Fibroblast of pulmonary artery (primary cell): ENCODE measurements at places on chromosomes 12 and 14.

DNA sequence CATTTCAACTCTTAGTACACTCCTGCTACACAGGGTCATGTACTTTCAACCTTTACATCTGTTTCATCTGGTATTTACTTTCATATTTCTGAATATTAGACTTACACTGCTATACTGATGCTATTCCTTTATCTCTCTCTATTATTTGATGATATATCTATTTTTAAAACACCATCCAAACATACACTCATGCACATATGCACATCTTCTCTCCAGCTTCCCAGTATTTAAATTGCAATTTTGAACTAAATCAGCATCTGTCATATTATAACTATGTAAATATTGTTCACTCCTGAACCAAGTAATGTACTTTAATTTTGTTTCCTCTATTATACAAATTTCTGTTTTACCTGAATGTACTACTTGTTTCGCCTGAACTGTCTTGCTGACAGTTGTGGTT, 293.6 kb upstream of the FLRT2 start:
- no peak for DNase-seq

GRCh38 chr12:106753526-106753925, 21.0 kb upstream of the RIC8B start:
- no peak for DNase-seq

GRCh38 chr12:74644681-74645080, 107.0 kb downstream of the ATXN7L3B start:
- no peak for DNase-seq

- DNase-seq = no peak
Observed at GRCh38 chr14:71885301-71885700, 46.9 kb upstream of the RGS6 start.

DNA sequence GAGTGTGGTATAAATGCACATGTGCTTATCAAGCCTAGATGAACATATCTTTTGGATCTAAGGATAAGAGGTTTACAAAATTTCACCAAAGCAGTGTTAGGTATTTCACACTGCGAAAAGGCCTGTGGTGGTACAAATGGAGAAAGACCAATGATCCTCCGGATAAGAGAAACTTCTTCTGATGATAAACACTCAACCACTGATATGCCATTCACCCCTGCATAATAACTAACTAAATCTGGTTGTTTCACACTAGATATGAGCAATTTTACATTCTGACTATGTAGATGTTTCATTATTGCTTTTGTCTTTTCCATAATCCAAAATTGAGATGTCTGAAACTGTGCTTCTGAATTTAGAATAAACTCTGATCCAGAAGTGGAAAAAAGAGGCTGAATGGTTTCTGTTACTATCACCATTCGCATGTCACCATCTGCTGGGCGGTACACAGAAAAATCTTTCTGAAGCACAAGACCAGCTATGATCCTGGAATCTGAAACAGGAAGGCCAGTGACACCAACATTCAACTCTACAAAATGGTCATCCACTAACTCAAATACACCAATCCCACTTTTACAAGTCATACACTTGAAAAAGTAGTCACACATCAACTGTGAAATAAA, 1.3 kb downstream of the BBS10 start:
- peak; percentile 82 for DNase-seq

DNA sequence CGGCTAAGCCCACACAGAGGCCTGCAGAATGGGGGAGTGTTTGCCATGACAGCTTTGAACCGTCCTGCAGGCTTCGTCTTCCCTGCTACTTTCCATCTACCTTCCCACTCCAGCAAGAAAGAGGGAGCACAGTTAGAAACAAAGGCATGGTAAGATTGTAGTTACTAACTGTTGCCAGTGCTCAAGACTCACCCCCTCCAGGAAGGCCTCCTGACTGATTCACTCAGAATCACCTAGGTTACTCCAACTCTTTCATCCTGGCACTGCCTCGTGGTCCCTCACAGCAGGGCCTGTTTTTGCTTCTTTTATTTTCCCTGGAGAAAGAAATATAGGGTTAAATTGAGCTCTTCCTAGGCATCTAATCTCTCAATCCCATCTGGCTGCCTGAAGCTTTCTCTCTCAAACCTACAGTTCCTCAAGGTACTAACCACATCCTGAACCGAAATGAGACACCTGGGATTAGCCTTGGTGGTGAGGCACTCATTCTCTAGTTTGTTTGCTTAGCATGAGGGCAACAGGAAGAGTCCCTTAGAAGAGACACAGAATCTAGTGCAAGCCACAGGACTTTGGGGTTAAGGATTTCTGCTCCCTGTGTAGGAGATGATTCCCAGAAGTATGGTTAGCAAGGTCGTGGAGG, 7.8 kb downstream of the GALNT6 start:
- no peak for DNase-seq

- no peak for DNase-seq
Observed at GRCh38 chr12:53483225-53483978, 15.9 kb downstream of the MAP3K12 start.
